ENCODE measurements at places on chromosomes 13 and 19. TPM values are rescaled to one million over a fixed set of nuclear protein-coding genes. Genes with fewer than 3 reads are reported as not detected.

GRCh38 chr13:94232161-94232950 lies 247.1 kb downstream of the DCT start:
- no peak for DNase-seq

Gene CYSLTR2
- 4.0 TPM for total RNA-seq

Gene GIPC3
- total RNA-seq, result 1.1 TPM

GRCh38 chr19:1133471-1133929 lies 29.7 kb downstream of the GPX4 start:
- no peak for DNase-seq

DNA sequence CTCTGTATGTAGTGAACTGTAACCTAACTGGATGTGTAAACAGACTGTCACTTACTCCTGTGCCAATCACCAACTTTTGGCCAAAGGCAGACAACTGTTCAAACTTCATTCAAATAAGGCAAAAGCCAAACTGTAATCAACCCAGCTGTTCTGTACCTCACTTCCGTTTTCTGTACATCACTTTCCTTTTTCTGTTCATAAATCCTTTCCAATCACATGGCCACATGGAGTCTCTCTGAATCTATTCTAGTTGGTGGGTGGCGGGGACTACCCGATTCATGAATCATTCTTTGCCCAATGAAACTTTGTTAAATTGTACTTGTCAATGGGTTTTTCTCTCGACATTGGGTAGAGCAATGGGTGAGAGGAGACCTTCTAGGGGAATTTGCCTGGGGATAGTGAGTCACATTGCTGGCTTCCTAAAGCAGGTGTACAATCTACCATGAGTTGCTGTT lies 178.3 kb upstream of the RFC3 start:
- DNase-seq, result no peak

DNA sequence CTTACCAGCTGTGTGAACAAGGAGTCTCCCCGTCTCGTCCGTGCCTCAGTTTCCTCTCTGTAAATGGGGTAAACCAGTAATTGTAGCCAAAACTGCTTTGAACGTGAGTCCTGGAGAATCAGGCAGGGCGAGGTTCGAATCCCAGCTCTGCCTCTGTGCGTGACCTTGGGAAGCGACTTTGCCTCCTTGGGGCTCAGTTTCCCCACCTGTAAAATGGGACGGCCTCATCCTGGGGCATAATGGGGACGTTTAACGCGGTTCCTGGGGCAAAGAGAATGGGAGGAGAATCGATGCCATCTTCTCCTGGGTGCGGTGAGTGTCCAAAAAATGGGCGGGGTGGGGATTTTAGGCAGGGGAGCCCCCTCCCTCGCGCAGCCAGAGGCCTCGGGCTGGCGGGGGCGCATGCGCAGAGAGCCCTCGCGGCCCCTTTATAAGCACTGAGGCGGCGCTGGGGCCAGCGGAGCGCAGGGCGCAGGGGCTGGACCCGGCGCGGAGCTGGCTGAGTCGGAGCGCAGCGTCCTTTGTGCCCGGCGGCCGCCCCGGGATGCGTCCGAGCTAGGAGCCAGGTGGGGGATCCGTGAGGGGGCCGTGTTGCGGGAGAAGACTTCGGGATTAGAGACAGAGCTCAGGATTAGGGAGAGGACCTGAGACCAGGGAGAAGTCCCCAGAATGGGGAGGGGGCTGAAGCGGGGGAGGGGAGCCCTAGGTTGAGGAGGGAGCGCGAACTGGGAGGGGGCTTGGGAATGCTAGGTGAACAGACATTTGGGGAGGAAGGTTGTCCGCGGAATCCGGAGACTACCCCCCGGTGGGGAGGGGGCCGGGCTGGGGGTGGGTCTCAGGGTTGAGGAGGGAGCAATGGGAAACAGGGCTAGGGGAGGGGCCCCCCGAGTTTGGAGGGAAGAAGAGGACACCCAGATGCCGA lies at the start of gene NCAN:
Gene NCAN (plus strand): TSS at position 460 of the 922 bp plus-strand sequence. CDS start 4,996 bp downstream, outside the sequence.
- DNase-seq, result no peak

DNA sequence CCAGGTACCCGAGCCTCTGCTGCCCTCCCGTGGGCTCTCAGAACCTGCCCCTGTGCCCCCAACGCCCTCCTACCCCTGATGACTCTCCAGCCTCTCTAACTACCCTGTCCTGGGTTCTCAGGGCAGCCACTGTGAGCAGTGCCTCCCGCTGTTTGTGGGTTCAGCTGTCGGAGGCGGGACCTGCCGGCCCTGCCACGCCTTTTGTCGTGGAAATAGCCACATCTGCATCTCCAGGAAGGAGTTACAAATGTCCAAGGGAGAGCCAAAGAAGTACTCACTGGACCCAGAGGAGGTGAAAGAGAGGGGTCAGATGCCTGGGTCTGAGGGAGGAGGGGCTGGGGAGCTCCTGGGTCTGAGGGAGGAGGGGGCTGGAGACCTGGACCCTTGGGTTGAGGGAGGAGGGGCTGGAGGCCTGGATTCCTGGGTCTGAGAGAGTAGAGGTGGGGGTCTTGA lies 20.0 kb downstream of the CNFN start:
- DNase-seq, result no peak

GRCh38 chr13:51728972-51729371 lies 75.0 kb downstream of the DHRS12 start:
- DNase-seq, result no peak

Data from thoracic aorta (tissue), 2 donors.